ENCODE measurements at places on chromosomes 6 and 20.

DNA sequence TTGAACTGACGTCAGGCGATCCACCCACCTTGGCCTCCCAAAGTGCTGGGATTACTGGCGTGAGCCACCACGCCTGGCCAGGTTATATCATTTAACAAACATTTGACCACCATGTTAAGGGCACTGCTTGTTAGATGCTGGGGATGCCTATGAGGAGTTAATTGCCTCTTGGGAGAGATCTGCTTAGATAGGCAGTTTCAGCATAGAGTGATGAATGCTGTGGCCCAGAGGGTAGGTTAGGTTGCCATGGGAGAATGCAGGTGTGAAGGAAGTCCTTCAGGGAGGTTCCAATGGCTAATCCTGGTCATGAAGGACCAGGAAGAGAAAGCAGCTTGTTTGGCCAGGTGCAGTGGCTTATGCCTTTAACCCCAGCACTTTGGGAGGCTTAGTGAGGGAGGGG lies 17.0 kb downstream of the PHF20 start:
- no peak for DNase-seq

DNA sequence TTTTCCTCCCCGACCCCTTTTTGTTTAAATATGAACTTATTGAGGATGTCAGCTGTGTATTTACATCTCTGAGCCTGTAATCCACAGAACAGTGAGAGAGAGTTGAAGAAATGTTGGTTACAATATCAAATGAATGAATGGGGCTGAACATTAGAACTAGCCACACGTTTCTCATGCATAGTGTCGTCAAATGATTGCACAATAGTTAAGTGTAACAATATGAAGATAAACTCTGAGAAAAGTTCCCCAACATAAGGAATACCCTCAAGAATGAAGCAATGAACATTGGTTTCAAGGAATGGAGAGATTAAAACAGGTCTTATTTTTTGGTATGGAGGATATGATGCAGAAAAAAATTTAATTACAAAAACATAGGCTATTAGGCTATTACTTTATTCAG lies 100.5 kb upstream of the DTNBP1 start:
- no peak for DNase-seq

- no peak for DNase-seq
Measured at GRCh38 chr6:64415926-64416325, 780.3 kb downstream of the PHF3 start.

DNA sequence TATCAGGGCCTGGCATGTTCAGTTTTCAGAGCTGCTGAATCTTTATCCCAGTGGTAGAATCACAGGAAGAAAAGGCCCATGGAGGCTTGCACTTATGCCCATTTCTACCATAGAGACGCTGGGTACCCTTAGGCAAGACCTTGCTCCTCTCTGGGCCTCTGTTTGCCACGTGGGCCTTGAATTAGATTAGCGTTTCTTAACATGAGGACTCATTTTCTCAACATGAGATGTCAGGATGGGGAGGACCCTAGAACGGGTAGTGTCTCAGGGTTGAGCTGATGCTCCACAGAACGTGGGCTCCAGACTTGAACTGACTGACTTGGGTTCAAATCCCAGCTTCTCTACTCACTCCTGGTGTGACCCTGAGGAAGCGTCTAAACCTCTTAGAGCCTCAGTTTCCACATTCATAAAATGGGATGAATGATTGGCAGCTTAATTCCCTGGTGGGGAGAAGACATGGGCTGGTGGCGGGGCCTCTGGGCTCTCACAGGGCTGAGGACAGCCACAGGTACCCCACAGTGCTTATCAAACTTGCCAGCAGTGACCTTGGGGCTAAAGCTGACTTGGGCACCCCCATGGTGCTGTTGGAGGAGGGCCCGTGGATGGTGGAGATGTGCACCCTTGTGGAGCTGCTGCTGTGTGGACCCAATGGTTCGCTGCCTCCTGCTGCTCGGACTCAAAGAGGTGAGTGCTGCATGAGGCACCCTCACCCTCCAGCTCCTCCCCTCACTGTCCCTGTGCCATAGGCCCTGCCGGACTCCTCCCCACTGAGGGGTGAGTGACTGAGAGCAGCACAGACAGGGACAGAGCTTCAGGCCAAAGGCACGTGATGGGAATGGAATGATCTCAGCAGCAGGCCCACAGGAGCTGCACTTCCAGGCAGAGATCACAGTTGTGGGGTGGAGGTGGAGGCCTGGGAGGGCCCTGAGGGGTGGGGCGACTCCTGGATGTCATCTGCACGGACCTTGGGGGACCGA lies 28.2 kb downstream of the SUN5 start:
- no peak for DNase-seq

DNA sequence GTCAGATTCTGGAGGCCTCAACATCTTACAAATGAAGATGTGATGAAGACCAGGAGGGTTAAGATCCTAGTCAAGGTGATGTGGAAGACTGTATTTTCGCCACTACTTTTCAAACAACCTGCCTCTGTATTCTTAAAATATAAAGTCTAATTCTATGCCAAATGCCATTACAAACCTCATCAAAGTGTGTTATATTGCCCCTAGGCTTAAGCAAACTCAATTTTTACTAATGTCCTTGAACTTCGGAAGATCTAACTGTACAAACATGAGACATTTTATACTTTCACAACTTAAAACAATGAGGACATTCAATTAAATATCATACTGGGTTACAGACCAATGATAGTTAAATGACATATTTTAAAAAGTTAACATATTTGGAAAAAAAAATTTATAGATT lies 19.1 kb downstream of the ASCC3 start:
- no peak for DNase-seq

DNA sequence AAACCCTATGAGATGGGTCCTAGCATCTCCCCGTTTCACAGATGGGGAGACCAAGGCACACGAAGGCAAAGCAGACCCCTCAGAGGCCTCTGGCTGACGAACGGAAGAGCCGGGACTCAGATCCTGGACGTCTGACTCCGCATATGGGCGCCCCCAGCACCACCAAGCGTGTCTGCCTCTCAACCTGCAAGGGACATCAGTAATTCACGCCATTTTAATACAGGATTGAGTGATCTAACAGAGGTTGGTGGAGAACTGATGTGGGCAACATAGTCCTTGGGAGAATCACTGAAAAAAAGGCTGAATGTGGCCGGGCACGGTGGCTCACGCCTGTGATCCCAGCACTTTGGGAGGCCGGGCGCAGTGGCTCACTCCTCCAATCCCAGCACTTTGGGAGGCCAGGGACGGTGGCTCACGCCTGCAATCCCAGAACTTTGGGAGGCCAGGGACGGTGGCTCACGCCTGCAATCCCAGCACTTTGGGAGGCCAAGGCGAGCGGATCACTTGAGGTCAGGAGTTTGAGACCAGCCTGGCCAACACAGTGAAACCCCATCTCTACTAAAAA lies 206.6 kb downstream of the DLL1 start:
- no peak for DNase-seq

GRCh38 chr20:43459022-43459942 lies 1.6 kb downstream of the SRSF6 start:
- no peak for DNase-seq

DNA sequence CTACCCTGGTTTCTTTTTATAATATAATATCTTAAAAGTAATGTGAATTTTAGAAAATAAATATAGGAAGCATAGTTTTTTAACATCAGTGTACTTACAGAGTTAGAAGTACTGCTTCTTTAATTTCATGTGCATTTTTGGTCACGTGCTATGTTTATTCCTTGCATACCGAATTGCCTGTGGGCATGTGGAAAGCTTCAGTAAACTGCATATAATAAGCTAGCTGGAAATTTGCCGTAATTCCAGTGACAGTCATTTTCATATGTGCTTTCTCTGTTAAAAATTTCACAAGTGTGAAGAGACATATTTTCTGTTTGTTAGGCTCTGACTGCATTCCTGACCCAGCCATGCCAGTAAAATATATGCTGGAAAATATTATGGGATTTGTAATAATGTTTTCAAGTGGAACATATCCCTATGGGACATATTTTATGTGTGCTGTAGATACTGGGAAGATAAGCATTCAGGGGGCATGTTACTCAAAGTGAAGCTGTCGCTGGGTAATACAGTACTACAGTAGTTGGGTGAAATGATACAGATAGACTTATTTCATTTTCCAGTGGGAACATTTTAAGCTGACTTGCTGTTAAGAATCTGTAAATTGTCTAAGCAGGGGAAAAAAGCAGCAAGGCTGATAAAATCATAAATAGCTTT lies 616.7 kb downstream of the FRK start:
- DNase-seq = no peak

DNA sequence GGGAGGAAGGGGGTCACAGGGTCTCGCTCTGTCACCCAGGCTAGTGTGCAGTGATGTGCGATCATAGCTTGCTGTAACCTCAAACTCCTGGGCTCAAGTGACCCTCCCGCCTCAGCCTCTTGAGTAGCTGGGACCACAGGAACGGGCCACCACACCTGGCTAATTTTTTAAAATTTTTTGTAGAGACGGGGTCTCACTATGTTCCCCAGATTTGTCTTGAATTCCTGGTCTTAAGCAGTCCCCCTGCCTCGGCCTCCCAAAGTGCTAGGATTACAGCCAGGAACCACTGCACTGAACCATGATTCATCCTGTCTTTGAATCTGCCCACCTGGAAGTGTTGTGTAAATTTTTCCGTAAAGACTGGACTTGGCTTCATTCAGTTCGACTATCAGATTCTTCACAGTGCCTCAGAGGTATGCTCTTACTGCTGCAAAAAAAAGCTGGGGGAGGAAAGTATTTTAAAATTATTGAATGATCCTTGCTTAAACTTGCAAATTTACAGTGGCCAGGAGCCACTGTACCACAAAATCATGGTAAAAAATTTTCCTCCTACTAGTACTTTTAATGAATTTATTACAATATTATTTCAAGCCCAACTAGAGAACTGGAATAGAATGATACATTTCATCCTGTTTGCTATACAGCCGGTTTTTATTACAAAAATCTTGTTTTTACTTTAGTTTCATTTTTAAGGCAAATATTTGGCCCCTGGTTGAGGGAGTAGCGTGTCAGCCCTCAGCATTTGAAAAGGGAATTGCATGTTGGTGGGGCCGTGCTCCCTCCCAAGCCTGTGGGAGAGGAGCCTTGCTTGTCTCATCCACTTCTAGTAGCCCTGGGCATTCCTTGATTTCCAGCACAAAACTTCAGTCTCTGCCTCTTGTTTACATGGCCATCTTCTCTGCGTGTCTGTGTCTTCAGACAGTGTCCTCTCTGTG lies 202.5 kb upstream of the SGK1 start:
- no peak for DNase-seq

GRCh38 chr6:129513471-129513870 lies 196.5 kb downstream of the ARHGAP18 start:
- no peak for DNase-seq

DNA sequence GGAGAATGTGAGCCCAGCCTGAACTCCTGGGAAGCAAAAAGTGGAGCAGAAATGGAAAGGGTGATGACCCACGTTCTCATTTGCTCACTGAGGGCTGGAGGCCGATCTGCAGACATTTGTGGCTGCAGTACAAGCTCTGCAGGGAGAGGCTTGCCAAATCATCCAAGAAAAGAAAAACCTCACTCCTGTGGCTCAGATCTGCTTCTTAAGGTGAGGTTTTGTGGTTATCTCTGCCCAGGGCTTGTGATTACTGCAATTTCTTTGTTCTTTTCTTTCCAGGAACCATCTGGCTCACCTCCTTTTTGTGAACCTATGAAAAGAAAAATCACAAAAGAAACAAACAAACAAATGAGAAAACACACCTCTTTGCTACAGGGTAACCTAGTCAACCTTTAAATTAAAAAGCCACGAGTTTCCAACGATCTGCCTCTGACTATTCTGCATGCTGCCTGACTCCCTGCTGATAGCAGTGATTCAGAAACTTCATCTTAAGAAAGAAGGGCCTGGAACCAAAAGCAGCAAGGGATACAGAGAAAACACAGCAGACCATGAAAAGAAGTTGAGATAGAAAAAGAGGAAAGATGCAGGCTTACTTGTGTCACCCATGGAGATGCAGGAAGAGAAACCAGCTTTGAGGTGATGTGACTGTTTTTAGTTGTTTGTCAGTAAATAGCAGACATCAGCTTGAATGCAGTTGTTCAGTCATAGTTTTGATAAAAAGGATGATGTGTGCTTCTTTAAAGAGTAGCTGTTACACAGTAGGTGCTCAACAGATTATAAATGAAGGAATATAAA lies 165.1 kb downstream of the LMBRD1 start:
- DNase-seq = no peak

DNA sequence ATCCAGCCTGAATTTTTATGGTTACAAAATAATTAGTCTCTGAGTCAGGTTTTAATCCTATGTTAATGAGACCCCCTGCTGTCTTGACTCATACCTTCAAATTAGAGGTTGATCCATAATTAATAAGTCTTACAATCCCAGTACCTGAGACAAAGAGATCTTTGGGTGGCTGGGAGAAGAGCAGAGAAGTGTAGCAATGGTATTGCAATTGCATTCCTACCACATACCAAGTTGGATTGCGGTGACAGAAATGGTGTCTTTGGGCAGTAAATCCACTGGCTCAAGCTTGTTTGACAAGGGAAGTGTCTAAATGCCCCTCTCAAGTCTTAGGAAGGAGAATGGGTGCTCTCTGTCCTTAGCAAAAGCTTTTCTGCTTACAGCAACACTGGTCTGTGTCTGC lies 150.4 kb downstream of the BTBD3 start:
- no peak for DNase-seq

DNA sequence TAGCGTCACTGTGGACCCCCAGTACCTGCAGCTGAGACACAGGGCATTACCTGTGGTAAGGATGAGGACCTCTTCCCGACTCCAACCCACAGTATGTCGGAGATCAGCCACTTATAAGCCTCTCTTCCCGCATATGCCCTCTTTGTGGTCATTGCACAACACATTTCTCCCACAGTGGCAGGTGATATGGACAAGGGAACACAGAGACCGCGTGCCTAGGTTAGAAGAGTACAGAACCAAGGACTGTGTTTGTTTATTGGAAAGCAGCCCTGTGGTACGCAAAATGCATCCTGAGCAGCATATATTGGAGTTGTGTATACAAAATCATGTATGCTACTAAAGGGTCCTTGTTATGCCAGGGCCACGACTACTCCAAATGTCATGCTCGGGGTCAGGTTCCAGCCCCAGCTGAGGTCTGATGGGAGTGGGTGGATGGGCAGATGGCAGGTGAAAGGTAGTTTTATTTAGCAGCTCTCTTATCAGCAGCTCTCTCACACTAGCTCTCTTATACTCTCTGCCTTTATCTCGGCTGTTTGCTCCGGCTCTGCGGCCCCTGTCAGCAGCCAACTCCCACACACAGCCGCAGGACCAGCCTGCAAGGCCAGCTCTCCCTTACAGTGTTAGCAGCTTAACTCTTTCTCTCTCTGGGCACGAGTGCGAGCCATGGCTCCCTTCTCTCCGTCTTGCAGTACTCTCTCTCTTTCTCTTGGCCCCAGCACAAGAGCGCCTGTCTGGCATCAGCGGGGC lies 569.0 kb downstream of the KIF16B start:
- DNase-seq = no peak

DNA sequence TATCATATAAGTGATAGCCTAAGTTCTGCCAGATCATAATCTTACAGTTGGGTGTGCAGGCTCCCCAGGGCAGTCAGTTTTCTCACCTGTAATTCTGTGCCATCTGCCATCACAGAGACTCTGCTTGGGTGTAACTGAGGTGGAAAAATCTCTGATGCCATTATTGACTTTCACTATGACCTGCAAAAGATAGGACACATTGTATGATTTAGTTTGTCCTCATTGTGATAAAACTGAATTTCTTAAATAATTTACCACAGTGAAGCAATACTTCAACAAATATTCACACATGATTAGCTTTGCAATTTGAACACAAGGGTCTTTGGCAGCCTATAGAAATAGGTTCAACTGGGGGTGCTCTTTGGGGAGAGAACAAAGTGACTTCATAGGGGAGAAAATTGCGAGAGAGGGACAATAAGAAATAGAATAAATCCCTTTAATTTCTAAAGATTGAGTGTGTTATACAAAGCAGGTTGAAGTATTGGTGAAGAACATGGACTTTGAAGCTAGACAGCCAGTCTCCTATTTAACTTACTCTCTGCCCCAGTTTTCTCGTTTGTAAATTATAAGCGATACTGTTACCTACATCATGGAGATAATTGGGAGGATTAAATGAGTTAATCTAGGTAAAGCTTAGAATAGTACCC lies 27.3 kb downstream of the FAM229B start:
- no peak for DNase-seq

All from AML-193 (cell line).